ENCODE measurements at places on chromosomes 7 and 10.

DNA sequence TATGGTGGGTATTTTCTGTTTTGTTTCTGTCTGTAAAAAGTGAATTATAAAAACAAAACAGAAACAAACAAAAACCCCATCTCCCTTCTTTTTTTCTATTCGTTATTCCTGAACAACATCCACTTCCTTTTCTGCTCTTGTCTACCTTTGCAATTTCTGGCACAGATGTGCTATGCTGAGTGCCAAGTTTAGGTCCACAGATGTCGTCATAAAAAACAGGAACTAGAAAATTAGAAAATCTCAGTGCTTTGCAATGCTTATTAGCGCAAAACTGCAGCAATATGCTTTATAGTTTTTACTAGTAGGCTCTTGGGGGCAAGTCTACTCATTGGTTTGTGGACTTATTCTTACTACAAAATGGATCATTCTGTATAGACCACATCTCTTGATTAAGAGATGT is 94.2 kb upstream of the PRKCQ start:
- DNase-seq: no peak

GRCh38 chr10:89283025-89283935 is 18.6 kb upstream of the IFIT2 start:
- no peak for DNase-seq

DNA sequence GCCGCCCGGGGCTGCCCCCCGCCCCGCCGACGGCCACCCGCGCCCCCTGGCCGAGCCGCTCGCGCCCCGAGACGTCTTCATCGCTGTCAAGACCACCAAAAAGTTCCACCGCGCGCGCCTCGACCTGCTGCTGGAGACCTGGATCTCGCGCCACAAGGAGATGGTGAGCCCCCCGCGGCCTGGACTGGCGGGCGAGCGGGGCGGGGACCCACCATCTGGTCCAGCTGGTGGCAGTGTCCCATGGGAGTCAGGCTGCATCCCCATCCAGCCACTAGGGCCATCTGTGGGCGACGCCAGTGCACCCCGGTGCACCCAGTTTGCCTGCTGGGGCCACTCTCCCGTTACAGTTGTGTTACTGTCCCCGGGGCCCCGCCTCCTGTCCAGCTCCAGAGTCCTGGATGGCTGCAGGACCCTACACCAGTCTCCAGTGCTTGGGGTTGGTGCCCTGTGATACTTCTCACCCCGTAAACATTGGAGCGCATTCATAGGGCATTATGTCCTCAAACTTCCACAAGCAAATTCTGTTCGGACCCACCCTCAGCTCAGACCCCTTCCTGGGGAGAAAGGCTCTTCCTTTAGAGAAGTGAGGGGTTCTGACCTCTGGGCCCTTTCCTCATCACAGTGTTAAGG is 672 bp downstream of the LFNG start:
- no peak for DNase-seq

DNA sequence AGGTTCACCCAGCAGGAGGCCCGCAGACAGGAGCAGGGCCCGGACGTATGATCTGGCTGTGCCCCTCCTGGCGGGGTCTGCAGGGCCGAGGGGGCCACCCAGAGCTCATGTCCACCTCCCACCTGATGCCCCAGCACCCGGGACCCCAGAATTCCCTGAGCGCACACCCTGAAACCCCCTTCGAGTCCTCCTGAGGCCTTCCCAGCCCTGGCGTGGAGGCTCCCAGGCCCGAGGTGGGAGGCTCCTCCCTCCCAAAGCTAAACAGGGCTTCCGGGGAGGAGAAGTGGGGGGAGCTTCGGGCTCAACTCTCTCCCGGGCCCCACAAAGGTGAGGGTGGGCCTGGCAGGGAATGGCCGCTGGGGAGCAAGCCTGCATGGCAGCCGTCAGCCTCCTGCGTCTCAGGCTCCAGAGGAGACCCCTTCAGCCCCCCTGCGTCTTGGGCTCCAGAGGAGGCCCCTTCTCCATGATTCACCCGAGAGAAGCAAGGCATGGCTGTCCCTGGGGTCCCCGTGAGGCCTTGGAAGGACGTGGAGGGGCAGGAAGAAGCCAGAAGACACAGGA is 30.2 kb downstream of the MICALL2 start:
- no peak for DNase-seq

- DNase-seq: no peak
Measured at GRCh38 chr10:92149261-92149660, 141.6 kb downstream of the CPEB3 start.

- DNase-seq: no peak
Measured at GRCh38 chr7:122217125-122217524, 73.1 kb upstream of the AASS start.

- DNase-seq: no peak
Measured at GRCh38 chr10:51733057-51733456, 33.7 kb upstream of the CSTF2T start.

DNA sequence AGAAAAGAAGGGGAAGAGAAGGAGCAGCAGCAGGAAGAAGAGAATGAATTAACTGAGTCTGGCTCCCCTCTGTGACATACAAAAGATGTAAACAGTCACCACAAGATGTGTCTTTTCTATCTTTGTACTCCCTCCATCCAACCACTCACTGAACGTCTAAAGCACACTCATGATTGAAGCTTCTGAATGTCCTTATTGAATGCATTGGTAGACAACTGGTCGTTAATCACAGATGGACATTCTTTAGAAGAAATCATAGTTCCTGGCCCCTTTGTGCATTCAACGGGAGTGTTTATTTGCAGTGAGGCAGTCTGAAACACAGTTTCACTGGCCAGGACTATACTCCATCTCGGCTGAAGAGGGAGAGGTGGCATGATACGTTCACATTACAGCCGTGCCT is 206.3 kb upstream of the KMT2E start:
- DNase-seq: no peak

- DNase-seq: no peak
Measured at GRCh38 chr7:105794741-105795729, 81.4 kb downstream of the ATXN7L1 start.

DNA sequence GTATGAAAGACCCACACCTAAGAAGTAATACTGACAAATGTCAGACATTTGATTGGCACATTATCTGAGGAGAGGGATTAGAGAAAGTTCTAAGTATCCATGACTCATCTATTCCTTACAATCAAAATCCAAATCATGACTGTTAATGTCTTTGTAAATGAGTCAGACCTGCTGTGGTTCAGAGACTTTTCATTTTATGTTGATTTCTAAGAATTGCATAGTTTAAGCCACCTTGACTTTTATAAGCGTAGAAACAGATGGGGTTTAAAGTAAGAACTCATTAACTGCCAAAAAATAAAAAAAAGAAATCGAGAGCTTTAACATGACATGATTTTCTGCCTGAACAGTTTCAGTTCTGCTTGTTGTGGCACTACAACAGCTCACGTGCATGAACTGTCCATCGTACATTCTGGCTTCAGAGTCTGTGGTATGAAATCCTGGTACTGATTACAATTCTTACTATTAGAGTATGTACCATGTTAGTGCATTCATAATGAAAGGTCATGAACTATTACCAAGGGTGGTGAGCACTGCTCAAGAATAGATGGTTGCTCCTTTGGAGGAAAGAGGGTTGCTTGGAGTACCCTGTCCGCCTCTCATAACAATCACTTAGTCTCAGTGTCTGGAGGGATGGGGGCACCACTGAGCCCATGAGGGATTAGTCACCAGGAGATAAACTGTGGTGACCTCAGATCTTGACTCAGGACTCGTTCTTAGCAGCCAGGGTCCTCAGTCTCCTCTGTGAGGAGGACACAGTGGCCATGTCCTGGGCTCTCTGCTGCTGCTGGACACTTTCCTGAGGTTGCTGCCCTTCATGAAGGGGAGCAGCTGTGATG is 42.2 kb downstream of the ACSM6 start:
- no peak for DNase-seq

- DNase-seq: no peak
Measured at GRCh38 chr10:43679509-43679908, 30.8 kb upstream of the ZNF32 start.

- no peak for DNase-seq
Measured at GRCh38 chr7:97868788-97869187, 3.4 kb downstream of the ASNS start.

DNA sequence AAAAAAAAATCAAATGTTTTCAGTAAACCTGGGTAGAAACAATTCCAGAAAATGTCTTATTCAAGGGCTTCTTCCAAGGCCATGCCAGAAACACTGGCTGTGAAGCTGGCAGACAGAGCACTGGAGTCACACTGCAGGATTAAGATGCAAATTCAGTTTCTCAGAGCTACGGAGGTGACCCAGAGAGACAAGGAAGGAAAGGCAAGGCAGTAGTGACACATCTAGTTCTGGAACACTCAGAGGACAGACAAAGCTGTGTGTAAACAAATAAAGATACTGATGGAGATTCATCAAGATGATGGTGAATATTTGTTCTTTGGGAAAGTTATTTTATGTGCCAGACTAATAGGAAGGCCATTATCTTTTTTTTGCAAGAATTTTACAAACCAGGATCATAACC is 608.3 kb upstream of the C7orf33 start:
- no peak for DNase-seq

- DNase-seq: no peak
Measured at GRCh38 chr7:120550494-120551048, 277.6 kb downstream of the KCND2 start.

All from stimulated activated CD4-positive, alpha-beta T cell treated with anti-CD3 and anti-CD28 coated beads, Interleukin-4, amount 100 ng/mL, for 4 hours (primary cell).